K562 (cell line): ENCODE measurements at places on chromosomes 6 and 20. TPM values are rescaled to one million over a fixed set of nuclear protein-coding genes. Genes with fewer than 3 reads are reported as not detected.

The TRERF1 gene
- total RNA-seq: 0.16 and 0.20 TPM in 2 replicates

The OR2H2 gene
- not detected in 2 replicates for total RNA-seq

The SLC16A10 gene
- 0.02 and 0.34 TPM in 2 replicates for total RNA-seq

The CARMIL1 gene
- 0.13 TPM in 2 replicates for total RNA-seq

The CD40 gene
- 2.0 and 2.1 TPM in 2 replicates for total RNA-seq

The ARMC2 gene
- total RNA-seq: 0.82 and 1.7 TPM in 2 replicates

DNA sequence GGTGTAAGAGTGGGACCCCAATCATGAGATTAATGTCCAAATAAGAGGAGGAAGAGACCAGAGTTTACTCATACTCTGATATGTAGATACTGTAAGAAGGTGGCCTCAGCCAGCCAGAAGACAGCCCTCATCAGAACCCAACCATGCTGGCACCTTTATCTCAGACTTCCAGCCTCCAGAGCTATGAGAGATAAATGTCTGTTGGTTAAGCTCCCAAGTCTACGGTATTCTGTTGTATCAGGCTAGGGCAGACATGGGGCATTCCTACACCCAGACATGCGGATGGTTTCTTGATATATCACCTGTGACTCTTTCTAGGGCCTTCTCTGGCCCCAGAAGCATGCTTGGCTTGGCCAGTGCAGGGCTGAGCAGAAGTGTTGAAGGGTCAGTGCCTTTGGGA, 247.4 kb upstream of the RIN2 start:
- no peak for DNase-seq

GRCh38 chr20:31972471-31973021, 4.6 kb downstream of the XKR7 start:
- no peak for DNase-seq

DNA sequence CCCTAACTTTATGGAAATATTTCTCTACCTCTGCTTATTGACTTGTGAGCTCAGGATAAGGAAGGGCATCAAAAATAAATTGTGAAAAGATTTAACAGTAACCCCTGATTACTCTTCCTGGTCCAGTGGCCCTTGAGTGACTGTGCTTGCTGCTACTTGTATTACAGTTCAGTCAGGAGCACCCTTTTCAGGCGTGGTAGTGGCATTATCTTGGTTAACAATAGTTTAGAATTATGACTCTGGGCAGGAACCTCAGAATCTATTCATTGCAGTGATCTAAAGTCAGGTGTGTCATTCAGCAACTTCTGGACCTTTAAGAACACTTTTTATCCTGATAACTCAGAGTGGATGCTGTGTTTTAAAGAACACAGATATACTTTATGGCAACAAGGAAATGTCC, 43.4 kb downstream of the FAM135A start:
- DNase-seq: no peak

DNA sequence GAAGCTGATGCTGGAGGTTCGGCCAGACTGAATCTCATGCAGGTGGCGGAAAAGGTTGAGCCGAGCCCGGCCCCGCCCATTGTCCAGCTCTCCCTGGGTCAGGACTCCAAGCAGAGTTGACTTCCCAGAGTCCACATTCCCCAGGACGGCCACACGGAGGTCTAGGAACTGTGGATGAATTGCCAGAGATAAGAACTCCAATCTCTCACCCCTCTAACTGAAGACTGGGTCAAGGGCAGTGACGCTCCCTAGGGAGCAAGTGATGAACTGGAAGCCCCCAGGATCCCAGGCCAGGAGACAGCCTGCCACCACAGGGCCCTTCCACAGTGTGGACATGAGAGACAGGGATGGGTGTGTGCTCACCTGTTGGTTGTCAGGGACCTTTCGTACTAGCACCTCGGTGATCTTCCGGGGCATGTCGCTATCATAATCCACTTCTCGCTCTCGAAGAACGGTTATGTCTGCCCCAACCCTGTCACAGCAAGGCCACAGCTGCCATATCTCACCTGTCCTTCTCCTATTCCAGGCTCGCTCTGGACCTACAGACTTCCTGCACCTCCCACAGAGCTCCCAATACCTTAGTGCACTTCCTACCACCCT, 3.6 kb downstream of the GTPBP2 start:
- peak; percentile 52 for DNase-seq

- DNase-seq: no peak
Observed at GRCh38 chr20:24699321-24700165, 230.1 kb downstream of the SYNDIG1 start.

- no peak for DNase-seq
Observed at GRCh38 chr20:57384486-57384885, 6.7 kb upstream of the RBM38 start.
